ENCODE measurements at places on chromosomes 11 and 22. TPM values are rescaled to one million over a fixed set of nuclear protein-coding genes. Genes with fewer than 3 reads are reported as not detected.

- DNase-seq: no peak
Observed at GRCh38 chr11:128824191-128825049, 42.7 kb downstream of the KCNJ1 start.

- DNase-seq: no peak
Observed at GRCh38 chr22:28544431-28544868, 135.2 kb downstream of the TTC28 start.

GRCh38 chr22:26548984-26549383, 36.7 kb upstream of the TFIP11 start:
- DNase-seq: no peak

DNA sequence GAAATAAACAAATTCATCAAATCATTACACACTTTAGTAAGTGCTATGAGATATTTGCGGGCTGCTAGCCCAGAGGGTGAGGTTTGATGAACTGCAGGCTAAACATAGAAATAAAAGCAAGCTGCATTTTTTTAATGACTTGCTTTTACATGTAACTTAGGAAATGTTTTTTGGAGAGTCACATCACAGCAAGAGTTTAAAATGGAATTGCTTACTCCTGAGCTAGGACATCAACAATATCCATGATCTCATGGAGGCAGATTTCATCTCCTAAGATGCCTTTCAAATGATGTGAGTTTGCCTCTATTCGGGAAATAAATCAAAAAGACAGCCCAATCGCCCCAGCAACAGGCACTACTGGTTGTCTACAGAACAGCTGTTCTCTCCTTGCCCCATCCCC, 73.4 kb upstream of the CD44 start:
- no peak for DNase-seq

DNA sequence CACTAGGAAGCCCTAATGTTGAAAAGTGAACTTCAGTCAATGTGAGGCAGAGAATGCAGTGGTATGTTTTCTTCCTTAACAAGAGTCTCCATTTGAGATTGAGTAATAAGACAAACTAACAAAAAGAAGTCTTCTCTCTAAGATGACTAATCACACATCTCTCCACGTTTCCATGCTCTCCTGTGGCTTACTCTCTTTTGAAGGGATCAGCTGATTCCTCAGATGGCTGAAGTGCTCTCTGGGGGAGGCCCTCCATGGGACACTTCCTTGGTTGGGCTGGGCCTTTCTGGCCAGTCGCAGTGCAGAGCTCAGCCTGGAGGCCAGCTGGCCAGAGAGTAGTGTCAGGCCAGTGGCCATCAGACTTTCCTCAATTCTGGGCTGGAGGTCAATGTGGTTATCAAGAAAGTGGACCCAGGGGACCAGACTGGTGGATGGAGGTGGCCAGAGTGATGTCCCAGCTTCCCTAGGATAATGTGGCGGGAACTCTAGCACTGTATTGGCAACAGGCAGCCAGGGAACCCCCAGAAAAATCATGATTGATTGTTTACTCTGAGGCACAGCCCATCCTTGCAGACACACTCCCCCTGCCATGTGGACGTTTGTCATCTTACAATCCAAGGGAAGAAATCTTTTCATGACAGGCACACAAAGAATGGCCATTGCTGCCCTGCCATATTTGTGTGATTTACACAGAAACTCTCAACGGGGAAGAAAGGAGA, 14.5 kb downstream of the CSRP3 start:
- DNase-seq: no peak

The EIF4ENIF1 gene
- total RNA-seq: 30.5 TPM

GRCh38 chr22:30253205-30253852, 6.8 kb upstream of the LIF start:
- peak; percentile 85 for DNase-seq

GRCh38 chr11:45288339-45288738, 2.2 kb upstream of the SYT13 start:
- DNase-seq: no peak

DNA sequence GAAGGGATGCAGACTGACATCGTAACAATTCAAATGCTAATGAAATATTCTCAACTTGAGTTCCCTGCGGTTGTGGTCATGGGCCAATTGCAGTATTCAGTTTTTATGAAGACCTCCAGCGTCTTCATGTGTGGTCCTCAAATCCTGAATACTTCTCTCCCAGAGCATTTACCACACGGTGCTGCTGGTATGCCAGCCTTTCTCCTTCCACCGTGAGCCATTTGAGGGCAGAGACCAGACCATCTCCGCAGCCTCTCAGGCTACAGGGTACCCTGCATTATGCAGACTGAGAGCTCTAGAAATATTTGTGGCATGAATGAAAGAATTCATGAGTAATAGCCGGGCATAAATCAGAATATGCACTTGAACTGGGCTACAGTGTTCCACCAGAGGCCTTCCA, 289.7 kb downstream of the ST3GAL4 start:
- no peak for DNase-seq

- no peak for DNase-seq
Observed at GRCh38 chr22:46099740-46100139, 50.6 kb upstream of the PPARA start.

DNA sequence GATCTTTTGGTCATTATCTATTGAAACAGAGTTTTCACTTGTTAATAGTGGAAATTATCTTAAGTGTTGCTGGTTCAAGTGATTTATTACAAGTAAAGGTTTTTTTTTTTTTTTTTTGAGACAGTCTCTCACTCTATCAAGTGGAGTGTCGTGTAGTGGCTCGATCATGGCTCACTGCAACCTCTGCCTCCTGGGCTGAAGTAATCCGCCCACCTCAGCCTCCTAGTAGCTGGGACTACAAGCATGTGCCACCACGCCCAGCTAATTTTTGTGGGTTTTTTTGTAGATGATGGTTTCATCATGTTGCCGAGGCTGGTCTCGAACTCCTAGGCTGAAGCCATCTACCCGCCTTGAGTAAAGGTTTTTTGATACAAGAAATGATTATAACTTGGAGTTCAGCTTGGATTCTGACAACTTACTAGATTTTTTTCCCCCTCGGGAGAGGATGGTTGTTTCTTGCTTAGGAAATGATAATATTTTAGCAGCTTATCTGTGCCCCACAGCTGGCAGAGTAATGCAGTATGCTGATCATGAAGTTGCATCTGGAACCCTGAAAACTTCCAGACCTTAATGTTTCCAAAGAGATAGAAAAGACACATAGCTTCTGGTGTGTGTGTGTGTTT, 68.9 kb downstream of the MTMR3 start:
- no peak for DNase-seq

GRCh38 chr11:102878595-102878994, 3.8 kb upstream of the MMP12 start:
- no peak for DNase-seq

DNA sequence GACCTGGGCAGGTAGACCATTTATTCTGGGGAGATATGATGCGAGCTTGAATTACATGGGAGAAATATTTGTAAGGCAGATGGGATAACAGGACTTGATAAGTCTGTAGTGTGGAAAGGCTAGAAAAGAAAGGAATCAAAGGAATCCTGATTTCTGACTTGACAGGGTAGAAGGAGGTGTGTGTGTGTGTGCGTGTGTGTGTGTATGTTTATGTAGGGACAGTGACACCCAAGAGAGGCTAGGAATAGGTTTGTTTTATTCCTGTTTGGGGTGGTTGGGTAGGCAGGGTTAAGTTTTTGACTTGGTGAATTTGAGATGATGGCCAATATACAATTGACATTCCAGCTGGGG, 390 bp upstream of the HTATIP2 start:
- no peak for DNase-seq

The GDPD4 gene
- total RNA-seq: not detected

The TSPAN18 gene
- 115 TPM for total RNA-seq

- peak; percentile 99 for DNase-seq
Observed at GRCh38 chr11:65487467-65488272, 11.2 kb upstream of the MALAT1 start.

GRCh38 chr22:41758231-41758630, 42.2 kb upstream of the CCDC134 start:
- DNase-seq: no peak

The DGCR6L gene
- total RNA-seq: 44.2 TPM

The PNPLA5 gene
- not detected for total RNA-seq

GRCh38 chr22:32088084-32088483, 45.0 kb downstream of the SLC5A1 start:
- DNase-seq: no peak

DNA sequence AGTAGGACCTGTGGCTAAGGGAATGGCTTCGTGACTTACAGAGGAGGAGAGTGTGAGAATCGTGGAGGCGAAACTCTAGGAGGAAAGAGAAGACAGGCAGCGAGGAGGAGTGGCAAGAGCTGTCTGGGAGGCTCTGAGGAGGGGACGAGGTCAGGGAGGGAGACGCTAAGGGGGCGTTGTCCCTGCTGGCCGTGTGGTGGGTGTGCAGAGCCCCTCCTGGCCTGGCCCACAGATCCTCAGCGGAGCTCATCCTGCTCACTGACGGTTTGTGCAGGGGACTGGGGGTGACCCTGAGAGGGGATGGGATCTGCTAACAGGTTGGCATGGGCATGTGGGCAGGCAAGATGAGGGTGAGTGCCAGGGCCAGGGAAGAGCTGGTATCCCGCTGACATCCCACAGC, 56.5 kb upstream of the PRR5 start:
- no peak for DNase-seq

The SCO2 gene
- total RNA-seq: not detected

DNA sequence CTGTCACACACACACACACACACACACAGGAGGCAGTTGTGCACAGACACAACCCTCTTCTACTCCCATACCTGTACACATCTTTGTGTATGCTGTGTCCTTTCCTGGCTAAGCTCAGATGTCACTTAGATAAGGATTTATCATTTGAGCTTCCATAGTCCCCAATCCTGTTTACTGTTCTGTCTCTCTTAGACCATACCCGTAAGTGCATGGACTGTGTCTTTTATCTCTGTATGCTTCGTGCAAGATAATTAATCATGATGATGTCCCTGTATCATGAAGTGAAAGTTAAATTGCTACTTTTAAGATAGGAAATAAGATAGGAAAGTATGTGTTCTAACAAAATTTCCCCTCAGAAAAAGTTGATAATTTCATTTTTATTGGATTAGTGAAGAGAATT, 30.3 kb downstream of the PRMT3 start:
- DNase-seq: no peak

The C11orf91 gene
- total RNA-seq: not detected

- DNase-seq: no peak
Observed at GRCh38 chr11:28743061-28743550, 634.9 kb downstream of the METTL15 start.

DNA sequence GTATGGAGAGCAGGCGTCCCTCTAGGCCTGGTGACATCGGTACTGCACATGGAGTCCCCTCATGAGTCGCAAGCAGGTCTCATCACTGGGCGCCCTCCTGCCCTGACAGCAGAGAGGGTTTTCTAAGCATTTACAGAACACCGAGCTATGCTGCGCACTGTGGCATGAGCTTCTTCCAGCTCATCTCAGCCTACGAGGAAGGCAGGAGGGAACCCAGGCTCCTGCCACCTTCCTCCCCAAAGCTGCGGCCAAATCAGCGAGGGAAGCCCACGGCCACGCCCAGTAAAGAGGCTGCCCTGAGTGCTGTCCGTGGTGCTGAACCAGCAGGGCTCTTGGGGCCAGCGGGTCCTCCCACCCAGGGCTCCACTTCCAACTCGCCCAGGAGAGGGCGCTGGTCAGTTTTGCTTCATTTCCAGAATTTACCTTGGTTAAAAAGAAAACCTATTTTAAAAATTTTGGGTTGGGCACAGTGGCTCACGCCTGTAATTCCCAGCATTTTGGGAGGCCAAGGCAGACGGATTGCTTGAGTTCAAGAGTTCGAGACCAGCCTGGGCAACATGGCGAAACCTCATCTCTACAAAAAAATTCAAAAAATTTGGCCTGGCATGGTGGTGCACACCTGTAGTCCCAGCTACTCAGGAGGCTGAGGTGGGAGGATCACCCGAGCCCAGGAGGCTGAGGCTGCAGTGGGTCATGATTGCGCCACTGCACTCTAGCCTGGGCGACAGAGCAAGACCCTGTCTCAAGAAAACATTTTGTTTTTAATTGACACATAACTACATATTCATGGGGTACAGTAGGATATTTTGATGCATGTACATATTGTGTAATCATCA, 34.2 kb downstream of the PHF21B start:
- DNase-seq: peak; percentile 83

DNA sequence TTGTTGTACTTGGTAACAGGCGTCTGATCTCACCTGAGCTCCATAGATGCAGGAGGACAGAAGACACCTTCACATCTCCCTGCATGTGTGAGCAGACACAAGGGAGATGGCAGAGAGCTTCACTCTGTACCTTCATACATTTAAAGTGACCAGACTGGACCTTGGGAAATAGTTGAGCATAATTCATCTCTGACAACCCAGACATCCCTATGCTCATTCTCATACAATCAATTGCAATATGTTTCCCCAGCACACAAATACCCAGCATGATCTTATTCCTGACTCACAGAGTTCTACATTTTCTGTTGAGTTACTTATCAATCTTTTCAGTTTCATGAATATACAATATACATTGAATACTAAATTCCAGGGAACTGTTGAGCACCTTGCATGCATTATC, 488.2 kb upstream of the API5 start:
- no peak for DNase-seq

GRCh38 chr11:12167061-12168000, 56.9 kb downstream of the MICAL2 start:
- DNase-seq: no peak

- peak; percentile 9 for DNase-seq
Observed at GRCh38 chr11:120212926-120213325, 2.1 kb downstream of the OAF start.

- peak; percentile 52 for DNase-seq
Observed at GRCh38 chr22:45891996-45892621, 84.9 kb downstream of the WNT7B start.
